ENCODE measurements at places on chromosomes 4 and X.

DNA sequence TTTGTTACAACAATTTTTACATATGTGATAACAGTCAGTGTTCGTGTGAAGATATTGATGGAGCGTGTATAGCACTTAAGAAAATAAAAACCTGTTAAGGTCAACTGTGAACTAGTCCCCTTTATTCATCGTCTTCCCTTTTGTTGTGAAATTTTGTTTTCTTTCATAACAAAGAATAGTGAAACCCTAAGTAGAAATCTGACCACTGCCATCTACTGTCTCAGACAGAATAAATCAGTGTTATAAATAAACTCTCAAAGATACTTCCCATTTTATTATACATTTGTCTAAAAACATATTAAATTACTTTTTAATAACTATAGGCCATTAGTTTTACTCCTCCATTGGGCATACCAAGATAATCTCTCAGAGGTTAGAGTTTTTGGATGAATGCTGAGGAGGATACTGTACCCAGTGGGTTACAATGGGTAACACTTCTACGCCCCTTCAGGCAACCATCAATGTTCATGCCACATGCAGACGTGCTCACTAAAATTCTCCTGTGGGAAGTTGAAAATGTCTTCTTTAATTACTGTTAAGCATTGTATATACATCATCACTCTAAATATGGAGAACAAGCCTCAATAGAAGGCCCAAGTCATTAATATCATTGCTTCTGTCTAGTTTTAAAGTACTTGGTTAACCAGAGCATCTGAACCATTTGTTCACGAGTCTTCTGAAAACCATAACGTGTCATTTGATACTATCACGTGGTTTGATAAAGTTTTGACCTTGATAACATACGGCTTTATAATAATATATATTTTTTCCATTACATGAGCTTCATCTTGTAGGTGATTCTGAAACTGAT is 171.2 kb downstream of the TMA16 start:
- peak; percentile 9 for DNase-seq

DNA sequence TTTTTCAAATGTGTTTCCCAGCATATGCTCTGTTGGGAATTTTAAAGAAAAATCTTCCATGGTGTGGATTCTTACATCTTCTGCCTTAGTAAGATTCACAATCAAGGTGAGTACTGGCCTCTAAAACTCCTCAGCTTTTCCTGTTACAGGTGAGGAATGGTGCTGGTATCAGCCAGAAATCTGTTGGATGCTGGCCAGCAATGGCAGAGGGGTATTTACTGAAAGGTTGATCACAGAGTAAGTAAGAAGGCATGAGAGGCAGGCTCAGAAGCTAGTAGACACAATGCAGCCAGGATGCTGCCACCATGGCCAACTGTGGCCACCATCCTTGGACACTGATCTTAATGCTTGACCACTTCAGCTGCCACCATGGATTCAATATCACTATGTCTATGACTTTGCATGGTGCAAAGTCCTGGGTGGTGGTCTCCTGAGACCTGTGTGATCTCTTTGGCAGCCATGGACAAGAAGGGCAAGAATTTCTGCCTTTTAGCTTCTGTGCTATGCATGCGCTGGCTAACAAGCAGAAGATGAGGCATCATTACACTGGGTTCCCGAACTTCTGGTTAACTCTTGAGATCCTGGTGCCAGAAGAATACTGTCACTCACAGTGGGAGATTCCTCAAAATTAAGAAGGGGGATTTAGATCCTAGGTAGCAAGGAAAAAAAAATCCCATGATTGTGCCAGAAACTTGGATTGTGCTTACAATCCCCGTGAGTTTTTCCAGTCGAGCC is 60.2 kb downstream of the CHRNA9 start:
- no peak for DNase-seq

GRCh38 chr4:184294606-184295133 is 77.0 kb upstream of the ENPP6 start:
- DNase-seq, result no peak

DNA sequence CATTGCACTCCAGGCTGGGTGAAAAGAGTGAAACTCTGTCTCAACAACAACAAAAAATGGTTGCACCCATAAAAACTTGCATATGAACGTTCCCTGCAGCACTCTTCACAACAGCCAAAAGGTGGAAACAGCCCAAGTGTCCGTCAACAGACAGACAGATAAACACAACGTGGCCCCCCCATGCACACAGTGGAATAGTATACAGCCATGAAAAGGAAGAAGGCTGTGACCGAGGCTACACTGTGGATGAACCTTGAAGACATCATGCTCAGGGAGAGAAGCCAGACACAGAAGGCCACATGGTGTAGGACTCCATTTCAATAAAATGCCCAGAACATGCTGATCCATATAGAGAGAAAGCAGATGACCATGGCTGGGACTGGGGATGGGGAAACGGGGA is 33.5 kb upstream of the ASMTL start:
- DNase-seq, result no peak

DNA sequence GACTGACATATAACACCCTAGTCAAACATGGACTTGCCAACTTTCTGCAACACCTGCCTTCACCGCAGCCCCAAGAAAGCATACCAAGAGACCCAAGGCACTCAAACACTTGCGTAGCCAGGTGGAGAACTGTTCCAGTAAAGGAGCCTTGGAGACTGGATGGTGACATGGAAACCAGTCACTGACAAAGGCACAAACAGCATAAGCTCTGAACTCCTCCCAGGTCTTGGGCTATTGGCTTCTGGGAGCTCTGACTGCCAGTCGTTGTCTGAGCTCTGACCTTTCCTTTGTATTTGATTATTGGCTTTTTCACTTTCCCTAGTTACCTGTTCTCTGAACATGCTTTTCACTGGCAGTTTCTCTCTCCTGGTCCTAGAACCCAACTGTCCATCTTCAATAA is 38.3 kb downstream of the ARAP2 start:
- no peak for DNase-seq

DNA sequence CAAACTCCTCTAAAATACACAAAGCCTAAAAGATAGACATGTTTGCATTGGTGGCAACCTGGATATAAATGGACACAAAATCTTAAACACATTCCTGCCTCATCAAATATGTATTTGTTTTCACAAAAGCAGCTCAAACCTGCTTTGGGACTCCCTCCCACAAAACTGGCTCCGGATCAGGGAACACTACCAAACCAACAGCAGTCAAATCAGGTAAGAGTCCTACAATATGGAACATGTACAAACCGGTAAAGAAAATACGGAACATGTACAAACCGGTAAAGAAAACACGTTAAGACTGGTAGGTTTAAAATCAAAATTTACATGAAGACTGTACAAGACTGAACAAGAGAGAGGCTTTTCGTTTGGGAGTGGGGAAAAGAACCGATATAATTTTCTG is 4.3 kb downstream of the AMTN start:
- no peak for DNase-seq

GRCh38 chrX:12060489-12061260 is 77.6 kb upstream of the FRMPD4 start:
- DNase-seq, result no peak

DNA sequence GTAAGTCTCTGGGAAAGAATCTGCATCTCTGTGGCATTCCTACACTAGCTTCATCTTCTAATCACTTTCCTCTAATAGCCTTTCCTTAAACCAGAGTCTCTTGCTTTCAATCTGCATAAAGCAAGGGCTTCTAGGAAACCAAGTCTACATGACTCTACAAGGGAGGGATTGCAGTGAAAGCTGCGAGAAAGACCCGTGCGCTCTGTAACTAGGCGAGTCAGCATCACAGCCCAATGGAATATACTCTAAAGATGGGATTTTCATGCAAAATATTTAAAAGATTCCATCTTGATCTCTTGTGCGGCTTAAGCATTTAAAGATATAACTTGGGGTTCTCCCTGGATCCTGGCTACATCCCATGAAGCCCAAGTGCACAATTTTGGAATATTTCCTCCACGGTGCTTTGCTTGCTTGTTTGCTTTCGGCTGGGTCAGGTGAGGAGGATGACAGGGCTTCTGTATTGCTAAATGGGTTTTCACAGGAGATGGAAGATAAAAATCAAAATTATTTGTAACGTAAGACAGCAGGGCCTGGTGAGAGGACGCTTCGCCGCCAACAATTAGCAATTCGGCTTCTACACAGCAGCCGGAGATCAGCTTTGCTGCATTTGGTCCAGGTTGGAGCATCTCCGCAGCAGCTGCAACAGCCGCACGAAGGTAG is 687 bp upstream of the GRIA2 start:
- no peak for DNase-seq

DNA sequence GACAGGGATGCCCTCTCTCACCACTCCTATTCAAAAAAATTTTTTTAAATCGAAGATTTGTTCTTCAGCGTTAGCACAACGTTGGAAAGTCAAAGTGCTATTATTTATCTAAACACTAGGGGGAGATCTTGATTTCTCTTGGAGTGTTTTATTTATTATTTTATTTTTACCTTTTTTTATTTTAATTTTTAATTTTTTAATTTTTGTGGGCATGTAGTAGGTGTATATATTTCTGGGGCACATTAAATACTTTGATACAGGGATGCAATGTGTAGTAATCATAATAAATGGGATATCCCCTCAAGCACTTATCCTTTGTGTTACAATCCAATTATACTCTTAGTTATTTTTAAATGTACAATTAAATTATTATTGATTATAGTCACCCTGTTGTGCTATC is 37.4 kb upstream of the SLC10A4 start:
- peak; percentile 74 for DNase-seq

- DNase-seq, result no peak
These were observed 254.6 kb upstream of the KCNIP4 start for GRCh38 chr4:22202975-22203710.

DNA sequence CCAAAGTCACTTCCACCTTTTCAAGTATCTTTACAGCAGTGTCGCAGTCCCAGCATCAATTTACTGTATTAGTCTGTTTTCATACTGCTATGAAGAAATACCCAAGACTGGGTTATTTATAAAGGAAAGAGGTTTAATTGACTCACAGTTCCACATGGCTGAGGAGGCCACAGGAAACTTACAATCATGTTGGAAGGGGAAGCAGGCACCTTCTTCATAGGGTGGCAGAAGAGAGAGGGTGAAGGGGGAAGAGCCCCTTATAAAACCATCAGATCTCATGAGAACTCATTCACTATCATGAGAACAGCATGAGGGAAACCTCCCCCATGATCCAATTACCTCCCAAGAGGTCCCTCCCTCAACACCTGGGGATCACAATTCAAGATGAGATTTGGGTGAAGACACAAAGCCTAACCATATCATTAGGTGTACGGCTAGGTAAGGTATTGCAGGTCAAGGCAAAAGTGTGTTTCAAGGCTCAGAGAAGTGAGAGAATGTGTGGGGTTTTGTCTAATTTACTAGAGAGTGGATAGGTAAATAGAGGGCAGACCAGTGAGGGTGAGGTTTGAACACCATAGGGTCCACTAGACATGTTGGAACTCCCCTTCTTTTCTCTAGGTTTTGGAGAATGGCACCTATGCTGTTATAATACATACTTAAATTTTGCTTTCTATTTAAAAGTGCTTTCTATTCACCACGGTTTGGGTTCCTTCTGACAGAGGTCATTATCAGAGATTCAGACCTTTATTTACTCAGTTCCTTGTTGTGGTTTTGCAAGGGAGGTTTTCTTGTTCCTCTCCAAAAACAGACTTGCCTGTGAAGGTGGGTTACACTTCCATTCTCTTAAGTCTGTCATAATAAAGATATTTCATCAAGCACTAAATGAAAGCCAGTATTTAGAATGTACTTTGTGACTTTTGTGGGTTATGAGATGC is 186.6 kb downstream of the CPEB2 start:
- peak; percentile 3 for DNase-seq

- DNase-seq, result no peak
These were observed 229.1 kb downstream of the ARHGAP10 start for GRCh38 chr4:147960971-147961370.

DNA sequence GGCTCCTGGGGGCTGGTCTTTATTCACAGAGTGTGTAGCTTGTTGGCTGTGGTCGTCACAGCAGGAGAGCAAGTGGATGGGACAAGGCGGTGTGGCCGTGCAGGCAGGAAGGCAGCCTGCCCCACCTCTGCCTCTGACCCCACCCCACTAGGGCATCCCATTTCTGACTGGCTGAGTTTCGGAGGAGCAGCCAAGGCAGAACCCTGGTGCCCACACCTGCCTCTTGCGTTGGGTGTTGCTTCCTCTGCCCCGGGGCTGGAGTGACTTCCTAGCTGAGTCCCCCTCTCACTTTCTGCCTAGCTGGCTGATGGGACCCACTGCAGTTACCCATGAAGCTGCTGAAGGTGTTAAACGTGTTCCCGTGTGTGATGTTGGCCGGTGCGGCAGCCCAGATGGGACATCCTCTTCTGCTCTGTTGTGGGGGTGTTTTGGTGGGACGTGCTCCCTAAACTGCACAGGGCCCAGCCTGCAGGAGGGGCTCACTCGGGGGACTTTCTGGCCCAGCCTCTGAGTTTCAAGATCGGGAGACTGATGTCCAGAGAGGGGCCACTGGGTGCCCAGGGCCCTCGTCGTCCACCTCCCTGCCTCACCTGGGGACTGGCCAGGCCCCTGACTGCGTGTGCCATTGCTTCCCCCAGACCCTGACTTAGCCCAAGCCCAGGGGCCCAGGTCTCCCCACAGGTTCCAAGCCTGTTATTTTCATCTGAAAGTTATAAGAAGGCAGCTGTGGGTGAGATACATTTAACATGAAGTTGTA is 101.5 kb downstream of the PSAPL1 start:
- no peak for DNase-seq

- no peak for DNase-seq
These were observed 405.8 kb upstream of the ADGRL3 start for GRCh38 chr4:60794372-60794771.

DNA sequence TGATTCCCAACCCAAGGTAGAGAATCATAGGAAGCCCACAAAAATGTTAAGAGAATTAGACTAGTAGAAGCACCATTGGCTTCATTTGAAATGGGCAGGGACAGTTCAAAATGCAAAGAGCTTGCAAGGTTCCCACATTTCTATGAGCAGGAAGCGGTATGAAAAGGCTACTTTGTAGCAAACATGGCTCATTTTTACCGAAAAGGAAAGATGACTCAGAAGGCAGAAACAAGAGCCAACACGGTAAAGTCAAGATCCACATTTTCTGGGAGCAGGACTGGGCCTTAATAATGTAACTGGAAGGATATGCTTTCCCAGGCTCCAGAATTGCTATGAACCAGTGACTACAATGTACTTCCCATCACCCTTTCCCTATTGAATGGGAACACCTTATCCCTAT is 89.5 kb downstream of the GLRA3 start:
- no peak for DNase-seq

- no peak for DNase-seq
These were observed 15.7 kb downstream of the CFAP99 start for GRCh38 chr4:2434420-2434819.

DNA sequence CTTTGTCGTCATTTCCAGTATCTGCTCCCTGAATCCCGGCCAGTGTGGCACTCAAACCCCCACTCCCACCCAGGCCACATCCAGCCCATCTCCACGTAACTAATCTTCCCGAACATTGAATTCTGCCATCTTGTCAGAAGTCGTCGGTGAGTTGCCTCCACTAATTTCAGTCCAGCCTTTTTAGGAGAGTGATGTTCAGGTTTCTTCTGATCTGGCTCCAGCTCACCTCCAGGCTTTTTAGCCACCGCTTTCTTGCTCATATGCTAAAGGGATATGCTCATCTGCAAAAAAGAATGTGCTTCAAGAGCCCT is 1.3 kb downstream of the TMEM165 start:
- no peak for DNase-seq

- DNase-seq, result peak; percentile 52
These were observed 754 bp upstream of the KLF3 start for GRCh38 chr4:38663090-38663800.

GRCh38 chr4:177728361-177729152 is 286.3 kb upstream of the AGA start:
- DNase-seq, result no peak

Data from hematopoietic multipotent progenitor cell treated with erythropoietin and hydrocortisone succinate and interleukin-3 and kit ligand, for 6 days (in vitro differentiated cells).